ENCODE measurements at places on chromosomes 3 and 15.

DNA sequence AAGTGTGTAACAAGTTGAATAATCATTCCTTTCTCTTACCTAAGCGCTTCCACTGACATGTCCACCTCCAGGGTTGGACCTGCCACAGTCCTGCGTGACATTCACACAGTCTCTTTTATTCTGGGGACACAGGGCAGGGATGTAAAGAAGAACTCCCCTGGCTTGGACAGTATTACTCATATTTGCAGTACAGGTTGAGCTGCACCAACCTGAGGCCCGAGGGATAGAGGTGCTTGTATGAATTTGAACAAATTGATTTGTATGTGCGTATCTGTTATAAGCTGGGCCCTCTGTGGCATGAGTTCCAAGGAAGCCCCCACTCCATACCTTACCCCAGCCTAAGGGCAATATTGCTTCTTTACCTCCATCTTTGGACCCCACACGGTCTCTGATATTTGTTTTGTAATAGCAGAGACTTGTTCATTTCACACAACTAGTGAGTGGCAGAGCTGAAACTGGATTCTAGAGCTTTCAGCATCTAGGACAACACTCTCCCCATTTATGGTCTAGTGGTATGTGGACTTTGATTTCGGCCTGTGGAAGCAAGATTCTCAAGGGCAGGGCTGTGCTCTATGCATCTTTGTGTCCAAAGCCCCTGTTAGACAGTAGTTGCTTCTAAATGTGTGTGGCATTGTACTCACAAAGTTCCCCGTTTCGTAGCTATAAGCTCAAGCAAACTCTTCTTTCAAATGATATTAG is 39.2 kb downstream of the FAH start:
- DNase-seq = no peak

DNA sequence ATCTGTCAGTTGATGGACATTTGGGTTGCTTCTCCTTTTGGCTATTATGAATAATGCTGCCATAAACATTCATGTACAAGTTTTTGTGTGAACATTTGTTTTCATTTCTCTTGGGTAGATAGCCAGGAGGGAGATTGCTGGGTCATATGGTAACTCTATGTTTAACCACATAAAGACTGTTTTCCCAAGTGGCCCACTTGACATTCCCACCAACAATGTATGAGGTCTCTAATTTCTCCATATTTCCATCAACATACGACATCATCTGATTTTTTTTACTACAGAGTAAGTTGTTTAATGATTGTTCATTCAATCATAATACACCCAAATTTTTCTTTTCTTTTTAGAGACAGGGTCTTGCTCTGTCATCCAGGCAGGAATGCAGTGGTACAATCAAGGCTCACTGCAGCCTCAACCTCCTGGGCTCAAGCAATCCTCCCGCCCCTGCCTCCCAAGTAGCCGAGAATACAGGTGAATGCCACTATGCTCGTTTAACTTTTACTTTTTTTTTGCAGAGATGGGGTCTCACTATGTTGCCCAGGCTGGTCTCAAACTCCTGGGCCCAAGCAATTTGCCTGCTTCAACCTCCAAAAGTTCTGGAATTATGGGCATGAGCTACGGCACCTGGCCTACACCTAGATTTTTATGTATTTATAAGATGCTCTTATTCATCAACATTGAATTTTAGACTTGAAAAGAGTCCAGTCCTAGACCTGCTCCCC is 6.8 kb downstream of the IP6K1 start:
- DNase-seq = no peak

DNA sequence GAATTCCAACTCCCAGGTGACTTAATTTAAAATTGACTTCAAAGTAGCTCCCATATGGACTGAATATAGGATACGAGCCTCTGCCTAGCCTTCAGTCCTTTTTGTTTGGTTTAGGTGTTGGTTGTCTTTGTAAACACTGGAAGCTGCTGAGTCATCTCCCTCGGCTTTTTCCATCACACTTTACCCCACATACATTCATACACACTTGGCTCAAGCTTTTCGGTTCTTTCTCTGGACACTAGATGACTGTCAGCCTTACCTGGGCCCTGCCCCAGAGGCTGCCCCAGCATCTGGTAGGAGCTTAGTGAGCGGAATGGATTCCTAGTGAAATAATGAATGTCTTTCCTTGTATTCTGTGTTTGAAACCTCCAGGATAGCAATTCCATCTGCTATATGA is 201.5 kb upstream of the IL12A start:
- no peak for DNase-seq

DNA sequence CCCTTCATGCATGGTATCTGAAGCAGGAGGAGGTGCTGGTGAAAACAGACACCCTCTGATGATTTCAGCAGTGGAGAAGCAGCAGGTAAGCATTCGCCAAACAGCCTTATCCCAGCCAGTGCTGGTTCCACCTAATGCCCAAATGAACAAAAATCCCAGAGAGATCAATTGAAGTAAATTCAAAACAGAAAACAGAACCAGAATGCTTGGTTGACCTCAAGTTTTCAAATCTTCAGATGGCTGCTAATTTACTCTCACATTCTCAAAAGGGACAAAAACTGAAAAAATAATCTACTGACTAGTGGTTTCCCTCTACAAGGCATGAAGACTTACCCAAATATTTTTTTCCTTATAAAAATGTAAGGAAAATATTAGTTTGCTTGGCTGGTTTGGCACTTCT is 87.0 kb upstream of the MYO5C start:
- DNase-seq = no peak

DNA sequence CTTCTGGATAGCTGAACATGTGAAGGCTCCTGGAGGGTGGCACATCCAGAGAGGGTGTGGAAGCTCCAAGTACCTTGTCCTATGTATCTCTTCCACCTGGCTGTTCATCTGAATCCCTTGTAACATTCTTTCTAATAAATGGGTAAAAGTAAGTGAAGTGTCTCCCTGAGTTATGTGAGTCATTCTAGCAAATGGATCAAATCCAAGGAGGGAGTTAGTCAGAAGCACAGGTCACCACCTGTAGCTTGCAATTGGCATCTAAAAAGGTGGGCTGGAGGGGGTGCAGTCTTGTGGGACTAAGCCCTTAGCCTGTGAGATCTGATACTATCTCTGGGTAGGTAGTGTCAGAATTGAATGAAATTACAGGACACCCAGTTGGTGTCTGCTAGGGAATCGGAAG is 71.0 kb downstream of the WWTR1 start:
- no peak for DNase-seq

DNA sequence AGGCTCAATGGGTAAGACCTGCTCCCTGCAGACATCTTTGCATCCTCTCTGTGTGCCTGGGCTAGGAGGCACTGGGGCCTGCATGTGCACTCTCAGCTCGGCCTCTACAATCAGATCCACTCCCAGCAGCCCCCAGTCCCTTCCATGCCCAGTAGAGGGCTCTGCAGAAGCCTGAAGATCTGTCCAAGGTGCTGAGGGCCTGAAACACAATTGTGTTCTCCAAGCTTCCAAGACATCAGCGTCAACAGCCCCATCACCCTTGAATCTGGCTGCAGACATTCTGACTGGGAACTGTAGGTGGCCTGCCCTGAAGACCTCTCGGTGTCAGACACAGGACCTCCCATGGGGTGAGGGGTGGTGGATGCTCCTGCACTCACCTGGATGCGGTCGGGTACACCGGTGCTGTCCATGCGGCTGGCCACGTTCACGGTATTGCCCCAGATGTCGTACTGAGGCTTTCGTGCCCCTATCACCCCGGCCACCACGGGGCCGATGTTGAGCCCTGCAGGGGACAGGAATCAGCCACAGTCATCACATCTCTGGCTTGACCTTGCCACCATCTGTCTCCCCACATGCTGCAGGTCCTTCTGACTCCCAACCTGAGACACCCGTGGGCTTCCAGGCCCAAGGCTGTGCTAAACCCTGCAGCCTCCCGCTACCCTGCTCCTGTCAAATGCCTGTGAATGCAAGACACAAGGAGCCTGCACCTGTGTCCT is 84.7 kb downstream of the SEC22A start:
- no peak for DNase-seq

- peak; percentile 49 for DNase-seq
These were observed 1.1 kb downstream of the PIAS1 start for GRCh38 chr15:68055224-68055705.

DNA sequence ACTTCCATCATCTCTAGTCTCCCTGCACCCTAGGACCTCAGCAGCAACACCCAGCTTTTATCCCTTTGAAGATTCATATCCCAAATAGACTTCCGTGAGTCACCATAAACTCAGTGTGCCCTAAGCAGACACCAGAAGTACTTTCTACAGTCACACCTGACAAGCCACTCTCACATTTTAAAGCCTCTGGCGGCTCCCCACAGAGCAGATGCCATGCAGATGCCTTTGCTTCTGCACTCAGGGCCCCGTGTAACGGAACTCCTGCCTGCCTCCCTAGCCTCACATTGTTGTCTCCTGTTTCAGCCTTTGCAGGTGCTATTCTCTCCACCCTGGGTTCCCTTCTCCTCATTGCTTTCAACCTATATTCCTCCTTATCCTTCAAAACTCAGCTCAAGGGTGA is 155.5 kb upstream of the SLC24A5 start:
- DNase-seq = no peak

- no peak for DNase-seq
These were observed 13.1 kb upstream of the ANP32A start for GRCh38 chr15:68833700-68834331.

- no peak for DNase-seq
These were observed 24.1 kb downstream of the SHC4 start for GRCh38 chr15:48939648-48940047.

- no peak for DNase-seq
These were observed 155.9 kb upstream of the FEZF2 start for GRCh38 chr3:62529230-62529629.

DNA sequence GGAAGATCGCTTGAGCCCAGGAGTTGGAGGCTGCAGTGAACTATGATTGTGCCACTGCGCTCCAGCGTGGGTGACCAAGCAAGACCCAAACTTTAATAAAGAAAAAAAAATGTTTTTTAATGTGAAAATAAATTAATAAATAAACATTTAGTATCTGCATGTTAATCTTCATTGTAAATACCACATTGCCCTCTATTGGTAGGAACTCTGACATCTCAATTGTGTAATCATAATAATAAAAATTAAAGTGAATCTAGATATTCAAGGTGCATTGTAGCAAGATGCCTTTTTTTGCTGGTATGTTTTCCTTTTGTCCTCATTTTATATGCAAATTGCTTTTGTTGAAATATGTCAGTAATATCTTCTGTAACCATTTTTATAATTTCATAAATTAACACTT is 95.0 kb upstream of the LIMD1 start:
- no peak for DNase-seq

DNA sequence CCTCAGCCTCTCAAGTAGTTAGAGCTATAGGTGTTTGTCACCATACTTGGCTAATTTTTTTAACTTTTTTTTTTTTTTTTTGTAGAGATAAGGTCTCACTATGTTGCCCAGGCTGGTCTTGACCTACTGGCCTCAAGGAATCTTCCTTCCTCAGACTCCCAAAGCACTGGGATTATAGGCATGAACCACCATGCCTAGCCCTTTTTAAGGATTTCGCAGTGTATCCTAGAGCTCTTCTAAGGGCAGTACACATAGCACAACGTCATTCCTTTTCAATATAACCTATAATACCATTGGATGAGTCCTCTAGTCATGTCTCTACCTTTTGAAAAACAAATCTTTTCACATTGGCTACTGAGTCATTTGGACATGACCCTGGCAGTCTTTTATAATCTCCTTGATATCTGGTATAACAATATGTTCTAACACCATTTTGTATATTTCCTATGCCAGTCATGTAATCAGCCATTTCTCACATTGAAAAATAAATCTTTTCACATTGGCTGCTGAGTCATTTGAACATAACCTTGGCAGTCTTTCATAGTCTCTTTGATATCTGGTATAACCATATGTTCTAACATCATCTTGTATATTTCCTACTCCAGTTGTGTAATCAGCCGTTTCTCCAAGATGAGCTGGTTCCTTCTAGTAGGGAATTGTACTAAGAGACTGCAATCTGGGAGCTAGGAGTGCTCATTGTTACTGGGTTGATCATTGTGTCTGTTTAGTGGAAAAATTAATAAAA is 944.7 kb downstream of the MCTP2 start:
- DNase-seq = no peak

DNA sequence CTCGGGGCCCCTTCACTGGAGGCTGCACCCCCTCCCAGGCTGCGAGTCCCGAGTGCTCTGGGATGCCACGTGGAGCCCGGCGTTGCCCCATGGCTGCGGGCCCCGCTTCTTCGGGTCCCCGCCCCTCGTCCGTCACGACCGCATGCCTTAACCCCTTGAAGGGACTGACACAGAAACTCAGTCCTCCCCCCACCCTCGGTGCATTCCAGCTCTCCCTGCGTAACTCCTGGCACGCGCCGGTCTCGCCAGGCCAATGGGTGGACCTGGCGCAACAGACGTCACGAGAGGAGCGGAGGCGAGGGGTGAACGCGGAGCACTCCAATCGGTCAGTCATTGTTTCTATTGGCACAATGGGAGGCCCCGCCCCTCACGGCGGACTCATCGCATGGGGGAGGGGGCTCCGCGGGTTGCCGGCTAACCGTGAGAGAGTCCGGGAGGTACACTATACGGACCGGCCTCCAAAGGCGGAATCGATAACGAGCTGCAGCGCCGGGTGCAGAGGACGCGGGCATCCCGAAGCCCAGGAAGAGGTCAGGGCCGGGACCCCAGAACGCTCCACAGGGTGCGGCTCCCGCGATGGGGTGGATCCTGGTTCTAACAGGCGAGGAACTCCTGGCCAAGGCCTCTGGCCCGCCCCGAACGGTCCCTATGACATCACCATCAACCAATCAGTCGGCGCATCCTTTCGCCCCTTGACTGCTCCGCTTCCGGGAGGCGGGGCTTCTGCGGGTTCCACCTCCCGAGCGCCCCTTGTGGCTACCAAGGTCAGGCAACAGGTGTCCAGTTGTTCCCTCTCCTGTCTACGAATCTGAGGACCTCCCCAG is 1.0 kb upstream of the CELSR3 start:
- peak; percentile 91 for DNase-seq

- no peak for DNase-seq
These were observed 96.1 kb upstream of the PLSCR5 start for GRCh38 chr3:146701246-146701645.

DNA sequence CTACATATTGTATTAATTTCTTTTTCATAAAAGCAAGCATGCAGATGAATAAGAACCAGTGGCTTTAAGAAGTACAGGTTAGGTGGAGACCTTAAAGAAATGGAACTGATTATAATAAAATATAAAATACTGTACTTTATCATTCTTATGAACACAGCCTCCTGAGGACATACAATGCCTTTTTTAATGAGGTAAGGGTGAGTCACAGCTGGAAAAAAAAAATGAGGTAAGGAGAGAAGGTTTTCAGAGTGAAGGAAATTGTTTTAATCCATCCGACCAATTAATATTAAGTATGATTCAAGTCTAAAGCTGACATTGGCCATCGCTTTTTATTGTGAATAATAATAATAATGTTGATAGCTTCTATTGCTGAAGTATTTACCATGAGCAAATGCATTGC is 170.3 kb upstream of the SOX2 start:
- no peak for DNase-seq

GRCh38 chr15:38049891-38050290 is 115.5 kb downstream of the TMCO5A start:
- DNase-seq = no peak

GRCh38 chr3:33704891-33705290 is 13.2 kb downstream of the CLASP2 start:
- DNase-seq = no peak
